ENCODE measurements at places on chromosomes 16 and 17.
A peak's percentile ranks its signal among the peaks of the same experiment; 100 is the strongest.

DNA sequence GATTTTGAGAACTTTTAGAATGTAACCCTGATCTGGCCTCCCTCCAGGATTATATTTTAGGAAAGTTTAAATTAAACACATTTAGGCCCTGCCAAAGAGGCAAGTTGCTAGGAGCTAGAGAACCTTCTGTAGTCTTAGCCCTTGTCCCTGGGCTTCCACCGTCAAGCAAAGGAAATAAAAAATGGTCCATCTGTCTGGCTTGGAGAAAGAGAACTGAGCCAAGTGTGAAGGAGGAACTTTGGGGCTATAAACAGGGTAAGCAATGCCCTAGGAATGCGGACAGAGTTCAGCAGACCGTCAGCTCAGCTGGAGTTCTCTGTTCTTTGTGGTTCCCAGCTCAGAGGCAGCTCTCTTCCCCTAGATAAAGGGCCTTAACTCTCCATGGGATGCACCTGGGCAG, 29.6 kb downstream of the RCVRN start:
- peak; percentile 28 for DNase-seq

DNA sequence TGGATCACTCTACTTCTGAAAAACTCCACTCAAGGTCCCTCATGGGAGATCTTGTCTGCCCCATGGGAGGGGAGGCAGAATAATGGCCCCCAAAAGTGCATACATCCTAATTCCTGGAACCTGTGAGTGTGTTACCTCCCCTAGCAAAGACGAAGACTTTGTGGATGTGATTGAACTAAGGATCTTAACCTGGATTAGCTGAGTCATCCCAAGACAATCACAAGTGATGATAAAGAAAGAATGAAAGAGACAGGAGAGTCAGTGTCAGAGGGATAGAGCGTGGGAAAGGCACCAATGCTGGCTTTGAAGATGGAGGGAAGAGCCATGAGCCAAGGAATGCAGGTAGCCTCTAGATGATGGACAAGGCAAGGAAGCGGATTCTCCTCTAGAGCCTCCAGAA, 374.7 kb upstream of the DYNLRB2 start:
- no peak for DNase-seq

DNA sequence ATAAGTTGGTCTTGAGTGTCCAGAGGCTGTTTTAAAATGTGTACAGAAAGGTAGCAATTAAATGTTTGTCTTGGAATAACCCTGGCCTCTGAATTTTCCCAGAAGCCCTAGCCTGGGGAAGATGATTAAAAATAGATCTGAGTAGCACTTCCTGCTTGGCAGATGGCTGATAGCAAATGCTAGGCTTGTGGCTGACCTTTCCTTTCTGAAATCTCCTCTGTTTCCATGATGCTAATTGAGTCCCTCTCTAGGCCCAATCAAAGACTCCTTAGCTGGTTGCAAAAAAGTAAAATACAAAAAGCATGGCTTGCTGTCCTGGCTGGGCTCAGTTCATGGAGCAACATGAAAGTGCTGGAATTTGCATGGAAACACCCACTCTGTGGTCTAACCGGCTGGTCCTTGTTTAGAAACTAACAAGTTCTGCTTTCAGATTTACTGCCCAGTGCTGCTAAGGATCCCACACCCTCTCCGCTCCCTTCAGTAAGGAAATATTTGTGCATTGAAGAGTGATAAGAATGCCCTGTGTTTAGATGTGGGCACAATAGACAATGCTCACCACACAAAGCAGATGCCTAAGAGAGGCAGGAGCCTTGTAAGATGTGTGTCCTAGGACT, 40.8 kb downstream of the YPEL2 start:
- peak; percentile 72 for DNase-seq

DNA sequence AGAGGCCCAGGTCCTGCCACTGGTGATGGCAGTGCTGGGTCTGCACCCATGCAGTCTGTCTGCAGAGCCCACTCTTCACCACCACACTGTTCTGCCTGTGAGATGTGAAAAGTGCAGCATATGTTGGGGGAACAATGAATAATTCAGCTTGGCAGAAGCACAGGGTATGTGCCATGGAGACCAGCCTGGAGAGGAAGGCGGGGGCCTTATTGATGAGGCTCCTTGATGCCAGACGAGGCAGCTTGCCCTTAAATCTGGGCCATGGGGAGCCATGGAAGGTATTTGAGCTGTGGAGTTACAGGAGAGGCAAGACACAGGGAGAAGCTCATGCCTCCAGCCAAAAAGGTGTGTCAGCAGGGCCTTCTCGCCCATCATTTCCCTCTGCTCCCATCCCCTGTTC, 124.7 kb downstream of the C16orf78 start:
- no peak for DNase-seq

DNA sequence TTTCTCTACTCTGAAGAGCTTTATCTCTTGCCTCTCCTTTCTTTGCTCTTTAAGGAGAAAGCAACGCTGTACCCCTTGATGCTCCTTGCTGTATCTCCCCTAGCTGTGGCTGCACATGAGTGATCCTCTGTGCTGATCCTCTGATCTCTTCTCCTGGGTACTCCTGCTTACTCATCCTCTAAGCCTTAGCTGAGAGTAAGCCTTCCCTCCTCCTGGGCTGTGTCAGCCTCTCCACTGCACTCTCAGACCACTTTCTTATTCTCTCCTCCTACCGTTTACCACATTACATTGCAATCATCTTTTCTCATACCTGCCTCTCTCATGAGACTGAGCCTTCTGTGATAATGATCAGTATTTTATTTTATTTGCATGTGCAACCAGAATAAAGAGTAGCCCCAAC, 25.1 kb downstream of the SOX9 start:
- DNase-seq = peak; percentile 55

DNA sequence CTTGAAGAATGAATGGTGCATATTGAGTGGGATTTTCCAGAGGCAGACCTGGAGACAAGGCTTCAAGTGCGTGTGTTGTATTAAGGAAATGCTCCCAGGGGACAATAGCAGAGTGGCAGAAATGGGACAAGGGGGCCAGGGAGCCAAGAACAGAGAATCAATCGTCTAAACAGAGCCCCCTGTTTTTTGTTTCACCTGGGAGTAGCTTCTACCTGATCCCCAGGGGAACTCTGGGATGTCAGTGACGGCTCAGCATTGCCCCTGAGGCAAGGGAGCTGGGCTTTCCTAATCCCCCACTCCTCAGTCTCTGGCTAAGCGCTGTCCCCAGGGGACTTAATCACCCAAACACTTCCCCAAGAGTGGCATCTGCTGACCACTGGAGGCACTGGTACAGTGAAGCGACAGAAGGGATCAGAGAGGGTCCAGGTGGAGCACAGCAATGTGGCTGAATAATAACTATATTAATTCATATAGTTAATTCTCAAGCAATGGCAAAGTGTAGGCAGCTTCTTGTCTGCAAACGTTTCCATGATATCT, 35.7 kb upstream of the C16orf78 start:
- DNase-seq = no peak

GRCh38 chr17:34703533-34703932, 124.2 kb downstream of the TMEM132E start:
- DNase-seq = peak; percentile 42

GRCh38 chr16:56370875-56371659, 54.3 kb downstream of the AMFR start:
- peak; percentile 40 for DNase-seq

- DNase-seq = no peak
Observed at GRCh38 chr16:15783985-15784384, 72.8 kb downstream of the MYH11 start.

GRCh38 chr17:75878174-75878998, at the start of gene TRIM47:
Gene TRIM47, minus strand, starts transcription at chr17:75878581. Its CDS starts 33 bp downstream, at chr17:75878548.
- DNase-seq = peak; percentile 76

DNA sequence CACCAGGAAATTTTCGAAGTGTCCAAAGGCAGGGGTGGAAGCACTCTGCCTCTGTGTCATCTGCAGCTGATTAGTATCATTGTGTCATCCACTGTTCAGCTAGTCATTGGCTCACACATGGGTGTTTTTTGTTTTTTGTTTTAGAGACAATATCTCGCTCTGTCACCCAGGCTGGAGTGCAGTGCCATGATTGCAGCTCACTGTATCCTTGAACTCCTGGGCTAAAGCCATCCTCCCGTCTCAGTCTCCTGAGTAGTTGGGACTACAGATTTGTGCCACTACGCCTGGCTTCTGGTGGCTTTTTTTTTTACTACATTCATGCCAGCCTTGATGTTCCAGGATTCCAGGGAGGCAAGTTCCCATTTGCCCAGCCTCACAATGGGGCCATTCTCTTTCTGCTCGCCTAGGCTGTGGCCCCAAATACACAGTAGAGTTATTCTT, 32.5 kb upstream of the MYO18A start:
- peak; percentile 50 for DNase-seq

DNA sequence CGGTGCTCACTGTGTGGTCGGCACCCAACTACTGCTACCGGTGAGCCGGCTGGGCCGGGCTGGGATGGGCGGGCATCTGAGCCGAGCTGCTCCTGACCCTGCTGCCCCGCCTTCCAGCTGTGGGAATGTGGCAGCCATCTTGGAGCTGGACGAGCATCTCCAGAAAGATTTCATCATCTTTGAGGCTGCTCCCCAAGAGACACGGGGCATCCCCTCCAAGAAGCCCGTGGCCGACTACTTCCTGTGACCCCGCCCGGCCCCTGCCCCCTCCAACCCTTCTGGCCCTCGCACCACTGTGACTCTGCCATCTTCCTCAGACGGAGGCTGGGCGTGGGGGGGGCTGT, 6.9 kb downstream of the TBX6 start:
- DNase-seq = no peak

DNA sequence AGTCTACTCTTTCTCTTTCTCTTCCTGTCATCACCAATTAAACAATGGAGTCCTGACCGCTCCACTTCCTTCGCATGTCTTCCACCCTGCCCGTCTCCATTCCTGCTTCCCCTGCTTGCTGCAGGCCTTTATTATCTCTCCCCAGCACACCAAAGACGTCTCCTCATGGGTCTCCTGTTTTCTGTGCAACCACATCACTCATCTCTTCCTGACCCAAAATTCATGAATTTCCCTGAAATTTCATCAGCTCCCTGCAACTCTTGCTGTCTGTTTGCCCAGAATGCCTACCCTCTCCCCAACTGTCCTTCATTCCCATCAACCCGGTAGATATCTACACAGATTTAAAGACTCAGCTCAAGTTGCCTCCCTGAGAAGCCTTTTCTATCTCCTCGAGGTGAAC, 76.7 kb upstream of the ALOX12 start:
- no peak for DNase-seq

- DNase-seq = peak; percentile 69
Observed at GRCh38 chr16:24580665-24581064, 41.3 kb downstream of the RBBP6 start.

GRCh38 chr16:12195296-12195695, 218.8 kb downstream of the SNX29 start:
- no peak for DNase-seq

DNA sequence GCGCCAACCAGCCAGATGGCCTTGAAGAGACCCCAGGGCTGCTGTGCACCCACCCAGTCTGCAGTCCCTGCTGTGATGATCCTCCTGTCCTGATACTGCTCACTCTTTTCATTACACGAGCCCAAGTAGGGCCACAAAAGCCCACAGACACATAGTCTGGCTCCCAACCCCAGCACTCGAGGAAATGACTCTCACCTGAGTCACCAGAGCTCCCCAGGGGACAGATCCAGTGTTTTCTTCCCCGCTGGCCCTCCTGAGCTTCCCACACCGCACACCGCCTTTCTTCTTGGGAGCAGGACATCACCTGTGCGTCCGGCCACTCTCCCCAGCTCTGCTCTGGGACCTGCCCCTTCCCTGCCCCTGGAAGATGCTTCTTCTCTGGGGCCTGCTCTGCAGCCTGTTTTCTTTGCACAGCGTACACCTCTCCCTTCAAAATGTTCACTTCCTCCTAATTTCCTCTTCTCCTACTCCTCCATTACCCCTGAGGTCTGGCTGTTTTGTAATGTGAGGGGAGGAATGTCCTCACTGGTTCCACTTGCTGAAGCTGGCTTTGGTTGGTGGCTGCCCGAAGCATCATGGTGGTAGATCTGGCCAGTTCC, 2.0 kb upstream of the SCN4A start:
- DNase-seq = peak; percentile 59

DNA sequence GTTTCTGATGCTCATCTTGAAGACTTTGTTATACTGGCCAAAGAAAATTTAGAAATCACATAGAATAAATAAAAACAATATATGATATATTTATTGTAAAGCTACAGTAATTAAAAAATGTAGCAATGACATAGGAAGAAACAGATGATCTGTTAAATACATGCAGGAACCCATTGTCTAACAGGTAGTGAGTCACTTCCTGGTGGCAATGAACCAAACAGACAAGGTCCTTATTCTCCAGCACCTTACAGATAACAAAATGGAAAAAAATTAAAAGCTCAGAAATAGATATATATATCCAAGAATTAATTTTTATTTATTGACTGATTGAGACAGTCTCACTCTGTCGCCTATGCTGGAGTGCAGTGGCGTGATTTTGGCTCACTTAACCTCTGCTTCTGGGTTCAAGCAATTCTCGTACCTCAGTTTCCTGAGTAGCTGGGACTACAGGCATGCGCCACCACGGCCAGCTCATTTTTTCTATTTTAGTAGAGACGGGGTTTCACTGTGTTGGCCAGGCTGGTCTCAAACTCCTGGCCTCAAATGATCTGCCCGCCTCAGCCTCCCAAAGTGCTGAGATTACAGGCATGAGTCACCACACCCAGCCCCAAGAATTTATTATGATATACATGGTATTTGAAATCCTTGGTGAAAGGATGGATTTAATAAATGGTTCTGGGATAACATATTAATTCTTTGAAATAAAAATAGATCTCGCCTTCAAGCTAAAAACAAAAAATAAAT, 7.5 kb downstream of the NETO2 start:
- DNase-seq = no peak

GRCh38 chr17:42553866-42554249, 1.1 kb downstream of the HSD17B1 start:
- peak; percentile 47 for DNase-seq

DNA sequence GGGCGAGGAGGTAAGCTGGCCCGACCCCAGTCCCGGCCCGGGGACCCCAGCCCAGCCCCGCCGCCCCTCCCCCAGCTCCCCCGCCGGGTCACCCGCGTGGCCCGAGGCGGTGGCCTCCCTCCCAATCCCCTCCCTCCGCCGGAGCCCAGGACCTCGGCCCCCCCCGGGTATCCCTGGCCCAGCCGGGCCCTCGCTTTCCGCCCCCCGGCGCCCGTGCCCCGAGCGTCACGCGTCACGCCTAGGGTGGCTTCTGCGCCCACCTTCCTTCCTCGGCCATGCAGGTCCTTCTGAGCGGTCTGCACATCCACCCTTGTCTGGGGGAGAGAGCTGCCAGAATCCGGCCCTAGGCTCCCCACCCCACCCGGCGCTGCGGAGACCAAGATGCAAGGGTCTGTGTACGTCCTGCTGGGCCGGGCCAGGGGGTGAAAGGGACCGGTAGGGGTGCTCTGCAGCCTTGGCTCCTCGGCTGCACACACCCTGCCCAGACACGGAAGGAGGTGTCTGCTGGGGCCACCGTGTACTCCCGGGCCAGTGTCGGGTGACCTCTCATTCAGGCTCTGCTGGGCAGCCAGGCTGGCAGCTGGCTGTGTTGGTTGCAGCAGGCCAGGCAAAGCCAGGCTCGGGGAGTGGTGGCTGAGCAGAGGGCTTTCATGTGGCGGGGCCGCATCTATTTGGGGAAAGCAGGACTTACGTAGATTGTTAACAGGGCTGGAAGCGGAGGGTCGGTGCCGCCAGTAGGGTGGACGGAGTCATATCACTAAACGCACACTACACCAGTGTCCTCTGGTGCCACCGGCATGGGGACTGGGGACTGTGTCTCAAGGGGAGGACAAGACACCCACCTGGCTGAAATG, 754 bp downstream of the RAB11FIP4 start:
- no peak for DNase-seq

Measured in foreskin fibroblast (primary cell).